Pericardium fibroblast (primary cell): ENCODE measurements at places on chromosomes 12 and 14. TPM values are rescaled to one million over a fixed set of nuclear protein-coding genes. Genes with fewer than 3 reads are reported as not detected.

The CPM gene
- 10.5 and 82.0 TPM in 2 replicates for total RNA-seq

The IL22 gene
- total RNA-seq = not detected in 2 replicates

The ANO4 gene
- 4.0 and 4.4 TPM in 2 replicates for total RNA-seq

The KRT71 gene
- not detected in 2 replicates for total RNA-seq

The RNF212B gene
- not detected in 2 replicates for total RNA-seq

The CLEC7A gene
- total RNA-seq = not detected in 2 replicates

The TGM1 gene
- 1.0 and 7.9 TPM in 2 replicates for total RNA-seq

The TGFB3 gene
- total RNA-seq = 10.2 and 11.0 TPM in 2 replicates

The FGF23 gene
- not detected in 2 replicates for total RNA-seq

The PCBP2 gene
- total RNA-seq = 165 and 336 TPM in 2 replicates

The TMEM179 gene
- total RNA-seq = not detected in 2 replicates

The DIO3 gene
- not detected in 2 replicates for total RNA-seq

The CKAP4 gene
- 145 and 227 TPM in 2 replicates for total RNA-seq

The TSHR gene
- total RNA-seq = not detected in 2 replicates

The KCNK10 gene
- total RNA-seq = not detected in 2 replicates

The CLEC14A gene
- 2.6 and 9.9 TPM in 2 replicates for total RNA-seq

The CNTN1 gene
- total RNA-seq = 0.09 TPM in 1 of 2 replicates, not detected in the other

The GARIN6 gene
- total RNA-seq = not detected in 2 replicates

The ADAM20 gene
- 0.17 TPM in 1 of 2 replicates, not detected in the other for total RNA-seq

The C14orf180 gene
- total RNA-seq = not detected in 2 replicates

The DRAM1 gene
- 3.4 and 8.5 TPM in 2 replicates for total RNA-seq

The MYO1A gene
- not detected in 2 replicates for total RNA-seq

The FOXM1 gene
- total RNA-seq = 1.8 and 3.3 TPM in 2 replicates

The ALDH1L2 gene
- 65.1 and 85.1 TPM in 2 replicates for total RNA-seq

The TCL1B gene
- total RNA-seq = not detected in 2 replicates

The CLEC9A gene
- total RNA-seq = not detected in 2 replicates

The OR4E2 gene
- total RNA-seq = not detected in 2 replicates

The FAM181A gene
- total RNA-seq = not detected in 2 replicates

The TRHDE gene
- 1.4 TPM in 1 of 2 replicates, not detected in the other for total RNA-seq

The PTPRQ gene
- 1.8 and 2.3 TPM in 2 replicates for total RNA-seq

The SOS2 gene
- total RNA-seq = 10.1 and 15.8 TPM in 2 replicates

The DCAF4 gene
- total RNA-seq = 11.1 and 18.6 TPM in 2 replicates

The SLC8A3 gene
- total RNA-seq = 0.77 TPM in 1 of 2 replicates, not detected in the other

The DERA gene
- total RNA-seq = 30.3 and 38.9 TPM in 2 replicates

The ALX1 gene
- total RNA-seq = 0.12 and 6.1 TPM in 2 replicates

The ENTPD5 gene
- total RNA-seq = 5.7 and 10.6 TPM in 2 replicates

The COX8C gene
- not detected in 2 replicates for total RNA-seq

The TPPP2 gene
- not detected in 2 replicates for total RNA-seq

The TRIM9 gene
- 0.09 and 0.47 TPM in 2 replicates for total RNA-seq

The ADAM21 gene
- total RNA-seq = under 0.01 and 0.23 TPM in 2 replicates

The PLCZ1 gene
- total RNA-seq = not detected in 2 replicates

The EIF2S3B gene
- 0.35 and 6.4 TPM in 2 replicates for total RNA-seq

The MMP19 gene
- 20.8 and 25.9 TPM in 2 replicates for total RNA-seq

The PLEKHG7 gene
- total RNA-seq = not detected in 2 replicates

The AKAP5 gene
- total RNA-seq = 0.09 and 0.70 TPM in 2 replicates

The OTX2 gene
- total RNA-seq = not detected in 2 replicates

The SAV1 gene
- total RNA-seq = 11.9 and 18.9 TPM in 2 replicates

The NRIP2 gene
- under 0.01 TPM in 1 of 2 replicates, not detected in the other for total RNA-seq

The HIGD1C gene
- not detected in 2 replicates for total RNA-seq

The RFLNA gene
- 1.8 and 5.8 TPM in 2 replicates for total RNA-seq
